CD8-positive, alpha-beta memory T cell (primary cell): ENCODE measurements at places on chromosomes 7 and 10. TPM values are rescaled to one million over a fixed set of nuclear protein-coding genes. Genes with fewer than 3 reads are reported as not detected.

The NANOS1 gene
- 0.07 TPM for polyA plus RNA-seq

The GARIN1A gene
- 0.37 TPM for polyA plus RNA-seq

The PRLHR gene
- polyA plus RNA-seq, result not detected

The HOXA2 gene
- not detected for polyA plus RNA-seq

The SFRP4 gene
- not detected for polyA plus RNA-seq

The HILPDA gene
- polyA plus RNA-seq, result 2.5 TPM

GRCh38 chr7:50068026-50068425 is 25.0 kb downstream of the ZPBP start:
- peak; percentile 28 for DNase-seq

DNA sequence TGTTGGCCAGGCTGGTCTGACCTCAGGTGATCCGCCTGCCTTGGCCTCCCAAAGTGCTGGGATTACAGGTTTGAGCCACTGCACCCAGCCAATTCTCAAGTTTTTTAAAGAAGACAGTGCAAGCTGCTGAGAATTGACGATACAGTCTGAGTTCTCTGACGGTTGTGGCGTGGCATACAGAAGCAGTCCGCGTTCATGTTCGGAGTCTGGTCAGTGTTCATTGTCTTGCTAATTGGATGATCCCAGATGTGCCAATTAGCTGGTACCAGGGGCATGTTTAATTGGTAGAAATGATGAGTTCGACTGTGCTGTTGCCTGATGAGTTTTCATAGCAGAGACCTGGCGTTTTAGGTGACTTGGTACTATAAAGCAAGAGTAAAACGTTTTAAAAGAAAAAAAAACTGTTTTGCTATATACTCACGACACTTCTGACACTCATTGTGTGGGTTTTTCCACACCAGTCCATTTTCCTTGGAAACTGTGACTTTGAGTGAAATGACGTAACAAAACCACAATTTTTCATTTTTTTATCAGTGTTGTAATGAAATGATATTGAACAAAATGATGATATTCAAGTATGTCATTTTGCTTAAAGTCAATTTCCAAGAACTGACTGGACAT is 32.3 kb downstream of the CAMK1D start:
- no peak for DNase-seq

DNA sequence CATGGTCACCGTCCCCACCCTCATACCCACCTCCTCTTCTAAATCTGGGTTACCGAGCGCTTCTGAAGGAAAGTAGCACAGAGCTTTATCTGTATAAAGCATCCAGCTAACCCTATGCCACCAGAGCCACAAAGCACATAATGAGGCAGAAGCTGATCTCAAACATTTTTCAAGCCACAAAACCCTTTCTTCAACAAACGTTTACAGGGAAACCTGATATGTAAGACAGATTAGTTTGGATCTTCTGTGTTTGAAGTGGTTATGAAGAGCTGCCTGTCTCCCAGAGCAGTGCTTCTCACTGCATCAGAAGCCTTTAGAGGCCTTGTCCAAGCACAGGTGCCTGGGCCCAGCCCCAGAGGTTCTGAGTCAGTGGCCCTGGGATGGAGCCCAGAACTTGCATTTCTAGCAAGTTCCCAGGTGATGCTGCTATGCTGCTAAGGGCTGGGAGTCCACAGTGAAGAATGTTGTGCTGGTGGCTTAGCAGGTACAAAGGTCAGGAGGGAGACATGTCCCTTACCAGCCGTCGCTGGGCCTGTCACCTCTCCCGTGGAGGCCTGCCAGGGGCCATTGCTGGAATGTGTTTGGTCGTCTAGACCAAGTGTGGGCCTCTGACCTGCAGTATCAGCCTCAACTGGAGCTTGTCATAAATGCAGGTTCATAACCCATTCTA is 90.4 kb downstream of the TAF3 start:
- DNase-seq, result no peak

DNA sequence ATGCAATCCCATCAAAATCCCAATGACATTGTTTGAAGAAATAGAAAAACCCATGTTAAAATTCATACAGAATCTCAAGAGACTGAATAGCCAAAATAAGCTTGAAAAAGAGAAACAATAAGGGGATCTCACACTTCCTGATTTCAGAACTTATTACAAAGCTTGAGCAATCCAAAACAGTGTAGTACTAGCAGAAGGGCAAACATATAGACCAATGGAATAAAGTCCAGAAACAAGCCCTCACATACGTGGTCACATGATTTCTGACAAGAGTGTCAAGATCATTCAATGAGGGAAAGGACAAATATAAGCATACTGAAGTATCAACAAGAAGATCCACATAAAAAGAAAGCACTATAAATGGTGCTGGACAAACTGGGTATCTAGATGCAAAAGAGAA is 31.9 kb downstream of the MICU1 start:
- DNase-seq, result no peak

GRCh38 chr10:2813286-2813685 is 254.1 kb upstream of the PFKP start:
- DNase-seq, result no peak

GRCh38 chr10:121600611-121601010 is 2.4 kb upstream of the FGFR2 start:
- no peak for DNase-seq

DNA sequence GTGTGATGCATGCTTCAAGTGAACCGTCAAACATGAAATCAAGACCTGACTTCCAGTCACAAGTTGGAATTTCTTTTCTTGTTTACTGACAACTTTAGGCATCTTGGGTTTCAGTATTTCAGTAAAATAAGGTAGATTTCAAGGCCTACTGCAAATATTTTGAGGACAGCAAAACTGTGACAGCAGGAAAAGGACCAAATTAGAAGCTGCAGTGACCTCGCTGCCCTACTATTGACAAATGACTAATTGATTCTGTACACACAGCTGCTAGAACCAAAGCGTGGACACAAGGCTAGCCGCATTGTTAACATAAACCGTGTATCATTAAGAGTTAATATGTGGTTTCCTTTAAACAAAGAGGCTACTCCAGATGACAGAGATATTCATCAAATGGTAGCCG is 105.7 kb upstream of the SEC61G start:
- DNase-seq, result no peak

GRCh38 chr7:44538798-44539668 is 2.1 kb downstream of the NPC1L1 start:
- DNase-seq, result no peak

- no peak for DNase-seq
Measured at GRCh38 chr10:98006266-98006665, 24.2 kb downstream of the CRTAC1 start.

GRCh38 chr7:1710936-1711335 is 40.9 kb downstream of the ELFN1 start:
- DNase-seq, result no peak

GRCh38 chr7:95901006-95901405 is 128.7 kb downstream of the DYNC1I1 start:
- no peak for DNase-seq

- DNase-seq, result no peak
Measured at GRCh38 chr7:20998309-20998708, 211.6 kb upstream of the SP8 start.

DNA sequence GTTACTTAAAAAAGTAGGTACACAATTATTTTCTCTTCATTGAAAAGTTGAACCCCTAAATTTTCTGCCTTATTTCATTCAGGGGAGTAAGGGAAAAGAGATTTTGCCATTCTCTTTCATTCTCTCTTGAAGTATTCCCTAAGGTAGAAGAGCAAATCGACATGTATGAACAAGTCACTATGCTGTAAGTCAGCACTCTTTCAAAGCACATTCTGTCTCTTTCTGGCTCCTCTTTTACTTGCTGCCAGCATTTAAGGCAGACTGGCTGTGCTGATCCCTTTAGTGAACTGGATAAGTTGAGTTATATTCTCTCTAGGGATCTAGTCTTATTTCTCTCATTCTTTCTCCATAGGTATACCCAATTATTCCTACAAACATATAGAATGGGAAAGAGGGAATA is 222.3 kb upstream of the ZWINT start:
- no peak for DNase-seq

DNA sequence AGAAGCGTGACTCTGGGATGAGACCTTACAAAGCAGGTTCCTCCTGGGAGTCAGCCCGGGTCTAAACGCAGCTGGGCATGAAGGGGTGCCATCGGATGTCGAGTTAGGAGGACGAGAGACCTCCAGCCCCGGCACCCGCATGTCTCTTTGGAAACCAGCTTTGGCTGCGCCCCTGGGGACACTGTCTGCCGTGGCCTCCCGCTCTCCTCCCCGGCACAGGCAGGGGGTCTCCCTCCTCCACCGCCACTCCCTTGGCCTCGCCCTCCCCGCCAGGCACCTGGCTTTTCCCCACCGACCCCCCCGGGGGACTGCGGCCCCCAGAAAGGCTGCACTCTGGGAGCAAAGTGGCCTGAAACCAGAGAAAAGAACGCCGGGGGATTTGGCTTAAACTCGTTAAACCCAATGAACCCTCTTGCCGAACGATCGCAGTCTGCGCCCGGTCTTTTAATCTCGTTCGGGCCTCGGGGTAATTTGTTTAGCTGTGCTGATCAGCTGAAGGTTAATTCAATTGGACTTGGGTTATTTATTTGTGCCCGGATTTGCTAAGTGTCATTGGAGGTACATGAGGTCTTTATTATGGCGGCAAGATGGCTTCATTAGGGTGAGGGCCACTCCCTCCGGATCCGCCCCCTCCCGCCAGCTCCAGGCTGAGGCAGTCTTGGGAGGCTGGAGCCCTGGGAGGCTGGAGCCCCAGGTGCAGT is 16.4 kb upstream of the PSMG3 start:
- no peak for DNase-seq

DNA sequence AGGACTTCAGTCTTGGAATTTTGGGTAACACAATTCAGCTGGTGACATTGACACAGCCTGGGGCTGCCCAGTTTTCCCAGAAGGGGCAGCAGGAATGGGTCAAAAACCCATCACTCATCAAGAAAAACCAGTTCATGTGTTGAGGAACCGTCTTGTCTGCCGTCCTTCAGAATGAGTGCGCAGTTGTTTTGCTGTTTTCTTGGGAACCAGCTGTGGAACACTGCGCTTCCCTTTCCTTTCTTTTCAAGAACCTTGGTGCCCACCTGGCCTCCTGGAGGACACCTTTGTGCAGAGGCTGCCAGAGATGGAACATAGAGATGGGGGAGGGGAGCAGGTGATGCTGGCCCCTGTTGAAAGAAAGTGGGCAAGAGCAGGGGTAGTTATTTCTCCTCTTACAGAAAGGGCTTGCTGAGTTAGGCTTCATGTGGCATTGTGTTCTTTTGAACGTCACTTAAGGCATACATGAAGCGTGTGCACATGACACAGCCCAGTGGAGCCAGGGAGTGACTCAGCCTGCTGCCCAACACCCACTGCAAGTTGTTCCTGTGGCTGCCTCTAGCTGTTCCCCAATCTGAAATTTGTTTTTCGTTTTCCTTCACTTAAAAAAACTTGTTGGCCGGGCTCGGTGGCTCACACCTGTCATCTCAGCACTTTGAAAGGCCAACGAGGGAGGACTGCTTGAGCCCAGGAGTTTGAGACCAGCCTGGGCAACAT is 87.4 kb upstream of the TNS3 start:
- peak; percentile 1 for DNase-seq

DNA sequence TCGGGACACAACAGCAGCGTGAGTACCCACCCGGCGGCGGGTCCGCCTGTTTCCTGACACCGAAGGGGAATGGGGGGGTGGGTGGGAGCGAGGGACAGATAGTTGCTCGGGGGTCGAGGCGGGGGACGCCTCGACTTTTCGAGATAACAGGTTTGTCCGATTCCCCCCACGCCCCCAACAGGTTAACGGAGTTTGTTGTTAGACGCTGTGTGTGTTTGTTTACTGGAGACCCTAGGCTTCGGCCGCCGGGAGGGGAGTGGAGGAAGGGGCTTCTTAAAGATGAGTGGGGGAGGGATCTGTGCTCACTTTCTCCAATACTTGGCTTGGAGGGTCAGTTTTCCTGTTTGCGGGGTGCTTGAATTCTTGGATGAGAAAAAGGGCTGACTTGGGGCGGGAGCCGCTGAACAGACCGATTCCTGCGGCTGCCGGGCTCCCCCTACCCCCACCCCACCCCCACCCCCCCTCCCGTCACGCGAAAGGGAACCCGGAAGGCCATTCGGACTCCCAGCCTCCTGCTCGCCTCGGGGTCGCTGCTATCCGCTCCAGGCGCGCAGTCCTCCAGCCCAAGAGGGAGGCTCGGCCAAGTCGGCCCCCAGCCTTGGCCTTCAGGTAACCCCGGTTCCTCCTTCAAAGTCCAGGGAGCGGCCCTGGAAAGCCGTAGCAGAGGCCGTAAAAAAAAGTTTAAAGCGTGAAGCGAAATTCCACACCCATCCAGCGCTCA is 1.0 kb downstream of the SORCS3 start:
- DNase-seq, result no peak

DNA sequence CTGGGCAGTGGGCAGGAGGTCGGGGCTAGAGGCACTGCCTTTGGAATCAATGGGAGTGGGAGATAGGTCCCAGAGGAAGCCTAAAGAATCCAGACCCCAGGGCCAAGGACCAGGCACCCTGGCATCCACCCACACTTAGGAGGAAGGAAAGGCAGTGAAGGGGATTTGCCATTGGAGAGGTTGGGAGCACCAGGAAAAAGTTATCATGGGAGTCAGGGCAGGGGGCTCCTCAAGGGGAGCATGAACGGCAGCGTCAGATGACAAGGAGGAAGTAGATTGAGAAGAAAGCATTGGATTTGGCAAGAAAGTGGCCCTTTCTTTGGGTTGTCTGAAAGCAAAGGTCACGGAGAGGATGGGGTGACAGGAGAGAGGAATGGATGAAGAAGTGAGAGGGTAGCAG is 142.8 kb downstream of the ADAM12 start:
- DNase-seq, result no peak

GRCh38 chr10:19947215-19947614 is 131.0 kb downstream of the PLXDC2 start:
- no peak for DNase-seq

DNA sequence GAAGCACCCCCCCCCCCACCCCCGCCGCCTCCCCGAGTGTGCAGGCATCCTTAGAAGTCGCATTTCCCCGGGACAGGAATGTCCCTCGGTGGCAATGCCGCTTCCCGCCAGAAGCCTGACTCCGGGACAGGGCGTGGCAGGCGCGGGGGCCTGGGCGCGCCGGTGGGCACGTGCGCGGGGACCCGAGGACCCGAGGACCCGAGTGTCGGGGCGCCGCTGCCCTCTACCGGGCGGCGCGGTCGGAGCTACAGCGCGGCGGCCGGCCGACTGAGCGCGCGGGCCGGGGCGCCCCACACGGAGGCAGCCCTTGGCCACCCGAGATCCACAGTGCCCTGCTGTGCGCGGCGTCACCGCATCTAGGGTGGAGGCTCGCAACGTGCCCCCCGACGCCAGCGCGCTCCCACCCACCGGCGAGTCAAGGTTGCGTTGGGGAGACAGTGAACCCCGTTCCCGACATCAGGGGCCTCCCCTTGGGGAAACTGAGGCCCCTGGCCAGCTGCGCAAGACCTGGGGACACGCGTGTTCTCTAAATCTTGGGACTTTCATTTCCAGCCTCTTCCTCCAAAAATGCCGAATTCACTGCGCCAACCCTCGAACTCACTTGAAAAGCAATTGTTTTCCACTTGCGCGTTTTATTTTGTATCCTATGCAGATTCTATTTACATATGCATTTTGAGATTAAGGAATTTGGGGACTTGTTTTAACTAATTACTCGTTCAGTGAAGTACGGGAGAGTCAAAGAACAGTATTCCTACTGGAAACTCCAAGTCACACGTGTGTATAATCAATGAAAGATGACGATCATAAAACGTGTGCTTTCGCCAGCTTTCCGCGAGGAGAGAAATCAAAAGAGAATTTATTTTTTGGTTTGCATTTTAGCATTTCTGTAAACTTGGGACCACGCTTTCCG is 3.1 kb upstream of the CUX1 start:
- peak; percentile 52 for DNase-seq
